ENCODE measurements at places on chromosomes 2 and 18.

GRCh38 chr18:31500051-31500688, 2.2 kb downstream of the DSG2 start:
- no peak for DNase-seq

DNA sequence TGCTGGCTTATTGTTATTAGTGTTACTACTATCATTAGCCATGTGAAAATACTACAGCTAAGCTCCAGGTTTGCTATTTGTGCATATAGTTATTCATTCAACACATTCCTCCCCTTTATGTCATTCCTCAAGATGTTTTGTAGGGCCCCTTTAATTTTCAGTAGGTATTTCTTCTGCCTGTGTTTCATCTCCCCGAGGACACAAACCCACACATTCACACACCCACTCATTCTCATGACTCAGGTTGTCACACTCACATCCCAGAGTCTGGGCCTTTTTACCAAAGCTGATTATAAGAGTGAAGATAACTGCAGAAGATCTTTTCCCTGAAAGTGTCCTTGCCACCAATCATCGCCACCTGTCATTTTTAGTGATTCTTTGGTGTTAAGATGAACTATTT, 68.6 kb upstream of the SPOPL start:
- no peak for DNase-seq

- peak; percentile 39 for DNase-seq
Observed at GRCh38 chr18:79935098-79935480, 16.4 kb downstream of the SLC66A2 start.

DNA sequence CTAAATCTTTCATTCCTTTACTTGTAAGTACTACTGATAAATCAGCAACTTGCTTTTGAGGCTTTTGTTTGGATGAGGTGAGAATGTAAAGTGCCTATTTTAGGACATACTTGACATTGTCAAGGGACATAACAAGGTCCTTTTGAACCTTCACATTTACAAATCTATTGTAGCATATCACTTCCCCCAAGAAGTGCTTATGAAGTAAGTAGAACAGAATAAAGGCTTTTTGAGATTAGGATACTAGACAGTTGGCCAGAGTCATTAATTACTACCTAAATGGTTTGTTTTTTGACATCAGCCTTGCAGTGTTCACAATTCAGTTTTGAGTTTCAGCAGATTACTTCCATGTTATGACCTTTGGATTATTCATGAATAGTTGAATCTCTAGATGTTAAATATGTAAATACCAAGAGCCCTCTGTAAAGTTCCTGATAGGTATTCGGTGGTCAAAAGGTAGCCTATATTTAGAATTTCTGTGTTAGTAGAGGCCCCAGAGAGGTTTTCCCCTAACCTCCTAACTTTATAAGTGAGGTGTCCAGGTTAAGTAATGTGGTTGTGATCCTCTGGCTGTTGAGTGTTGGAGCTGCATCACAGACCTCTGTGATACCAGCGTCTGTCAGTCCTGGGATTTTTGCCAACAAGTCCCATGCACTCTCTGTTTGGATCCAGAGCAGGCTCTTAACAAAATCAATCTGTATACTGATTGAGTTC, 67.2 kb downstream of the LCLAT1 start:
- DNase-seq, result no peak

GRCh38 chr2:163692611-163693482, 43.0 kb downstream of the FIGN start:
- no peak for DNase-seq

DNA sequence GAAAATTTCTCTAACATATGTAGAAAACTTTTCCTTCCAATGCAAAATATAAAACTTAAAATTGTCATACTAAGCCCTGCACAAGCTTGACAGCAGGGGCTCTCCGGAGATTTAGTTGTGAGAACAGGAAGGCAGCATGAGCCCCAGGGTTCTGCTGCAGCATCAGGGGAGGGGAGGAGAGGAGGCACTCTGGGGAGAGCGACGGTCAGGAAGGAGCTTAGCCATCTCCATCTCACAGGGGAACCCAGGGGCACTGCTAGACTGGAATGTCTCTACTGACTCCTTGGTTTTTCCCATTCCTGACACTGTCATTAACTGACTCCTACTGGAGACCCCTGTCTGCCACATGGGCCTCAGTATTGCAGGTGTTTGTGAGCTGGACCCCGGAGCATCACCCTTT, 123.6 kb downstream of the GPR39 start:
- DNase-seq, result no peak

DNA sequence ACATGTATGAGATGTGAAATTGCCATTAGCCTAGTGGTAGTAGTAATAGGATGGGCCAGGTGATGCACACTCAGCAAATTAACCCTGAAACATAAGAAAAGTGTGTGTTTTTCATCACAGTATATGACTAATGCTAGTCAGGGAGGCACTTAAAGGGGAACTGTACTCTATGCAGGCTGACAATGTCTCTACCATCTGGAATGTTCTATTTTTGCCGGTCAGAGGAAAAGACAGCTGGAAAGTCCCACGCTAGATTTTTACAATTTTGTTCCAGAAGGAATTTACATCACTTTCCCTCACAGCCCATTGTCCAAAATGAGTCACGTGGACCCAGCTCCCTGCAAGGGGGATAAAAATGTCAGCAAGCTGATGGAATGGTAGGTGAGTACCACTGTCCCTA, 746.3 kb upstream of the CHAC2 start:
- DNase-seq, result no peak

- no peak for DNase-seq
Observed at GRCh38 chr2:152620208-152620607, 97.1 kb downstream of the PRPF40A start.

DNA sequence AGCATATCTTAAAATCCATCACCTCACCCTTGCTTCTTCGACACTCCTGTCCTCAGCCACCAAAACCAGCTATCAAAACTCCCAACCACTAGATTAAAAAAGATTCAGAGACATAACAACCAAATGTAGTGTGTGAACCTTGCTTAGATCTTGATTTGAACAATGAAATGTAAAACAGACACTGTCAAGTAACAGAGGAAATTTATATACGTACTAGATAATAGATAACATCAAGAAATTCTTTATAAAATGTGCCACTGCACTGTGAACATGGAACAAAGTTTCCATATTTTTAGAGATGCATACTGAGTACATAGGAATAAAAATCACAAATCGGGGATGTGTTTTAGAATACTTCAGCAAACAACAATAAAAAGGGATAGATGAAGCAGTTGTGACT, 86.0 kb downstream of the THADA start:
- DNase-seq, result no peak

DNA sequence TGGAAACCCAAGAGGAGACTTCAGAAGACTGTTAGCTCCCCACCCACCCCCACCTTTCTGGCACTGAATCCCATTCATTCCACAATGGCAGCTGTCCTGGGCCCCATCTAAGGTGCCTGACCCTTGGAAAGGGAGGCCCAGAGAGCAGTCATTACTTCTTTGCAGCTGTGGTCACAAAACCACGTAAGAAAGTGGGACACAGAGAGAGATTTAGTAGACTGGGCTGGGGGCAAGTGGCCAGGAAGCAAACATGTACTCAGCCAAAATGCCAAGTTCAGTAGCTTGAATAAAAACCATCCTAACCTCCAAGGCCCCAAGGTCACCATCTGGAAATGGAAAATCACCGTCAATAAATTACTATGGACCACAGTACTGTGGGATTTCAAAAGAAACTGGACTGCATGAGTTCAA, 381.4 kb downstream of the TNS1 start:
- DNase-seq, result no peak

GRCh38 chr18:6437937-6438818, 23.5 kb upstream of the L3MBTL4 start:
- no peak for DNase-seq

DNA sequence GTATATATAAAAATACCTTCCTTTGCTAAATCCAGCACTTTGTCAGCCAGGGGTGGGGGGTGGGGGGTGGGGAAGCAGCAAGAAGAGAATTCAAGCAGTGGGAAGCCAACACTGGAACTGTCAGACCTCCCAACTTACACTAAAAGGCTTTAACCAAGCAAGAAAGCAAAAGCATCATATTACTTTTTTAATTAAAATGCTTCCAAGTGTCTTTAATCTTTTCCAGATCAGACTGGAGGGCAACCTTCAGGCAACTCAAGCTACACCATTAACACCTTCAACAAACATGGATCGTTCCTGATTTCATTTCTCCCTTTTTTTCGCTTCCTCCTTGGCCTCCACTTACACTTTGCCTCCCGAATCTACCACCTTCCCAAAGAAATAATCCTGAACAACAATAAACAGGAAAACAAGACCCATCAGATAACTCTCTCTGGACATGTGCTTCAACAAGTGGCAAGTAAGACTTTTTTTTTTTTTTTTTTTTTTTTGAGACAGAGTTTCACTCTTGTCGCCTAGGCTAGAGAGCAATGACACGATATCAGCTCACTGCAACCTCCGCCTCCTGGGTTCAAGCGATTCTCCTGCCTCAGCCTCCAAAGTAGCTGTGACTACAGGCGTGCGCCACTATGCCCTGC, 35.5 kb downstream of the ZNF521 start:
- no peak for DNase-seq

DNA sequence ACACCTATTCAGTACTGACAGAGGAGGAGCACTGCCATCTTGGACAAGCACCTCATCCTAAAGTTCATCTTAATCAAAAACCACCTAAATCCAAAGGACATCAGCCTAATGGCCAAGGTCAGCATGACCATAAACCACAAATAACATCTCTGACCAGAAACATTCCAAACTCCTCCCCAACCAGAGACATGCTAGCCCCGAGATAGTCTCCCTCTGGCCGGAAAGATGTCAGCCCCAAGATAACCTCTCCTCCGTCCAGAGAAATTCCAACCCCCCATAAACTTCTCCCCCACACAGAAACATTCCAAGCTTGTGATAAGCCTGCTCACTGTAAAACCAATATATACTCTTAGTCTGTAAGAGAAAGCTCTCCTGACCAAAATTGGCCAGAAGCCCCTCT, 260.6 kb downstream of the CLIP4 start:
- DNase-seq, result no peak

DNA sequence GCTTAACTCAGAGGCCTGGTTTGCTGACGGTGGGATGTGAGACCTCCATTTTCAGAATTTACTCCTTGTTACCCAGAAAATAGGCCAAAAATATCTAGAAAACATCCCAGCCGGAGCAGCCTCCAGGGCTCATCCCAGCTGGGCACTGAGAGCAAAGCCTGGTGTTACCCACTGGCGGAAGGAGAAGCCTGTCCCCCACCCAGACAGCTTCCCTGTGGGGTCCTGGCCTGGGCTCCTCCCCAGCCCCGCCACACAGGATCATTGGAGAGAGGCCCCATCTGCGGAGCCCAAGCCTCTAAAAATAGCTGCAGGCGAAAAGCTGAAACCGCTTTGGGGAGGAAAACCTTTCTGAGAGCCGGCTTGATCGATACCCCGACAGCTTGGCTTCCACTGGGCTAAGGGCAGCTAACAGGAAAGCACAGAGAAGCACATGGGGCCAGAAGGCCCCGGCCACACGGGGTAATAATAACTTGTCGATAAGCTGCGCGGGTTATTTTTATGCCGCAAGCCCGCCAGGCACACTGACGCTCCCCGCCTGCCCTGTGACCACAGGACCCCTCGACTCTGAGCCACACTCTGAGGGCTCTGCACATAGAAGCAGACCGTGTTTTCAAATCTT, 26.9 kb upstream of the FAHD2A start:
- no peak for DNase-seq

- no peak for DNase-seq
Observed at GRCh38 chr18:53789376-53790247, 434.9 kb downstream of the MBD2 start.

- no peak for DNase-seq
Observed at GRCh38 chr2:217396586-217396985, 536.7 kb upstream of the TNP1 start.

- DNase-seq, result no peak
Observed at GRCh38 chr18:36887864-36888263, 58.9 kb downstream of the KIAA1328 start.

DNA sequence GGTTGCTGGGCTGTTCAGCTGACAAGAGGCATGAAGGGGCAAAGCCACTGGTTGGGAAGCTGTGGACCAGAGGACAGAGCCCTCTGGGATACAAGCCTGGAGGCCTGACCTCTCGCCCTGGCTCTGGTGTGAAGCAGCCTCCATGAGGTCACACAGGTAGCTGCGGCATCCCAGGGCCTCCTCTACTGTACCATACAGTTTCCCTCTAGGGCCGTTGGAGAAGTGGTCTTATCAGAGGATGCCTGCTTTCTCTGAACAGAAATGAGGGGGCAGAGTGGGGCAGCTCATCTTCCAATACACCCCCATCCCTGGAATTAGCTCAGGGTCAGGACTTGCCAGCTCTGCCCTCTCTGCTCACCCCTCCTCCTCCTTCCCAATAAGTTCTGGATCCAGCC, 135.1 kb upstream of the SMAD2 start:
- no peak for DNase-seq

- no peak for DNase-seq
Observed at GRCh38 chr2:176446718-176447414, 177.6 kb downstream of the MTX2 start.

GRCh38 chr2:44126106-44126797, 42.4 kb upstream of the PPM1B start:
- no peak for DNase-seq

GRCh38 chr2:234579231-234579962, 82.5 kb upstream of the ARL4C start:
- DNase-seq, result no peak

DNA sequence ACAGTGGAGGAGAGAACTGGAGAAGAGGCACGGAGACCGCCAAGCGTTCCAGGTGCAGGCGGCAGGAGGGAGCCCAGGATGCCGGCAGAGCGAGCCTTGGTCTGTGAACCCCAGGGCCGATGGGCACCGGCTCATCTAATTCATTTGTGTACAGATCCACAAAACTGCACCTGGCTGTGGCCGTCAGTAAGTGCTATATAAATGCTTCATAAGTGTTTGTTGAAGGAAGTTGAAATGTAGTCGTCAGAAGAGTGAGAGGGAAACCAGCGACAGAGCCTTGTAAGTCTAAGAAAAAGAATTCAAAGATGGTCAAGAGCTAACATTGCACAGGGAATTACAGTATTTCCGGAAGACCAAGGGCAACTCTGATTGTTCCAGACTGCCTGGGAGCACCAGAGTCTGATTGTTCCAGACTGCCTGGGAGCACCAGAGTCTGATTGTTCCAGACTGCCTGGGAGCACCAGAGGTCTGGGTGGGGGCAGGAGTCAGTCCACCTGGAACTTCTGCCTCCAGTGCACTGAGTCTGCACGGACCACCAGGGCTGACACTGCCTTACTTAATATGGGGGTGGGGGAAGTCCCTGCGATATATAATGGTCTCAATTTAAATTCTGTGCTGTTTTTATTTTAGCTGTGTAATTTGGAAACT, 112.3 kb downstream of the BCL2 start:
- DNase-seq, result no peak

All from type B pancreatic cell (in vitro differentiated cells).